ENCODE measurements at places on chromosomes 11 and 22.

DNA sequence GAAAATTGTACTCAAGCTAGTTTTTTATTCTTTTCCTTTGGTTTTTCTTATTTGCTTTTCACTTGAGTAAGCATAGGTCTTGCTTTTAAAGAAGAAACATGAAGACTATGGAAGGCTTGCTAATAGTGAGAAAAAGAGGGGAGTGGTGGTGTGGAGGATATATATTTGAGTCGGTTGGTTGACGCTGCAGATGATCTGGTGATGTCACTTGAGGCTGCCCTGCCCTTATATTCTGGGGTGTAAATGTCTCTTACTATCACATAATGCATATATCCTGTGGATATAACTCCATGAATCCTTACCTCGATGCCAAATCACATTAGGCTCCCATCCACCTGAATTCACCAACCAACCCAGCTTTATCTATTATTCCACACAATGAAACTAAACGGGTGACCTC lies 2.9 kb downstream of the GRIA4 start:
- no peak for DNase-seq

DNA sequence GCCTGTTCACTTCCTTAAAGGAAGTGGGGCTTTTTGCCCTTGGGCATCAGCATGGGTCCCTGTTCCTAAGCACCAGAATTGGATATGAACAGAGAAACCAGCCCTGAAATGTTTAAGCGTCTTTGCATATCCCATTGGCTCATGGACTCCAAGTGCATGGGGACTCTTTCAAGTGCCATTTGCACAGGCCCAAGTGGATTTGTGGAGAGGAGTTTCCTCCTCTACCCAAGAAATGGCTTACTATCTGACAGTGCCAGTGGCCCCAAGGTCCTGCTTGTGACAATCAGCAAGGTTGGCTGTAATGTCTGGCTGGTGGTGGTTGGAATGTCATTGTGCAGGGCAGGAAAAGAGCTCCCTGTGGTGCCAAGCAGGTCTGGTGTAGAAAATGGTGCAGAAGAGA lies 4.0 kb downstream of the TOMM22 start:
- DNase-seq: no peak

GRCh38 chr11:38060920-38061319 lies 1462.9 kb upstream of the RAG2 start:
- DNase-seq: no peak

DNA sequence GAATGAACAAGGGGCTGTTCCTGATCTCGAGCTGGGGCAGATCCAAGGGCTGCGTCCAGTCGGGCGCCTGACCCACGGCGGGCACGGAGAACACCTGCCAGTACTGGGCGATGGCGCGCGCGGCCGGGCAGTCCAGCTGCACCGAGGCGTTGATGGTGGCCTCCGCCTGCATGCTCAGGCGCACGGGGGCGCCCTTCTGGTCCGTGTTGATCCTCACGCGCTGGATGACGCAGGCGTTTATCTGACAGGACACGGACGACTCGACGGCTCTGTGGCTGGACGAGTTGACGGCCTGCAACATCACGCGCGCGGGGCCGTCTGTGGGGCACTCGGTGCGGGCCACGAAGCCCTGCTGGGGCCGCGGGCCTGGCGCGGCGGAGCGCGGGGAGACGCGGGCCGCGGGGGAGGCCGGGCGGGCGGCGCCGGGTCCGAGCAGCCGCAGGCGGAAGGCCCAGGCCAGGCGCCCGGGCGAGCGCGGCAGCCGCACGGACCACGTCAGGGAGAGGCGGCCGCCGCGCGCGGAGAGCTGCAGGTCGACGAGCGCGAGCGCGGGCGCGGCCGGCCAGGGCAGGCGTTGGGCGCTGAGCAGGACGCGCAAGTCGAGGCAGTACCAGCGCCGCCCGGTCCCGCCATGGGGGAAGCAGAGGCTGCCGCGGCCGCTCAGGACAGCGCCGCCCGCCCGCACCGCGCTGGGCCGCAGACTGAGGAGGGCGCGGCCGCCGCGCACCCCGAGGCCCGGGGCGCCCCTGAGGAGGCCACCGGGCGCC lies 511 bp downstream of the PKDREJ start:
- DNase-seq: no peak

DNA sequence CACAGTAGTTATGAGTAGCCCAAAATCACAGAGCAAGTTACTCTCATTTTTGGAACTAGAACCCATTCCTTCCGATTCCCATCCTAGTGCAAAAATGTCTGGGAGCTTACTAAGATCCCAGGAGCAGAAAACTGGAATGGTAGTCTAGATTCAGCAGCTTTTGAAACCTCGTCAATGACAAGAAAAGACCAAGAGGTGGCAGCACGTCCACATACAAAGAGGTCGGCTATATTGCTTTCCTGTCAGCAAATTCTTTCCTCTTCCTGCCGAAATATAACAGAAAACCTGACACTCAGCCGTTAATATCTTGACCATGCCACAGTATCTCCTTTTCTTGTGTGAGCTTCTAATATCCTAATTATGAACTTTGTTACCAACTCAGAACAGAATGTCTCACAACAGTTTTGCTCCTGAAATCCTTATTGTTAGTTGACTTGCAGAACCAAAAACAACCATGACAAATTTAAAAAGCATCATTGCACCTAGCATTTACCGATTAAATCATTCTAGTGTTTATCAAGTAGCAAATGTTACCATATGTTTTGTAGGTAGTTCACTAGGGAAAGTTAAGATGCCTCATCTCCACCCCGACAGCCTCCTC lies 92.8 kb upstream of the OR9G4 start:
- DNase-seq: peak; percentile 0

GRCh38 chr11:109856928-109857327 lies 236.3 kb upstream of the ZC3H12C start:
- DNase-seq: no peak

DNA sequence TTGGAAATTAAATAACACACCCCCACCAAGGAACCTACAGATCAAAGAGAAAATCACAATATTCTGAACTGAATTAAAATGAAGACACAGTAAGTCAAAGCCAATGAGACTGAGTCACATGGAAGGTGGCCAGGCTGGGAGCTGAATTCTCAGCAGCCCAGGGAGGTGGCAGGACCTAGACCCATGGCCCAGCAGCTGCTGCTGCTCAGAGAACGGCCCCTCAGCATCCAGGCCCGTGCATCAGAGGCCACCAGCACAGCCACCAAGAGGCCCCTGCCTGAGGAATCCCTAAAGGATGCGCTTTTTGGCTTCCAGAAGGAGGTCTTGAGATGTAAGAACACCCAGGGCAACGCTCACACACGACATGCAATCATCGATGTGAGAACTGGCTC lies 35.0 kb downstream of the TBX1 start:
- DNase-seq: no peak

DNA sequence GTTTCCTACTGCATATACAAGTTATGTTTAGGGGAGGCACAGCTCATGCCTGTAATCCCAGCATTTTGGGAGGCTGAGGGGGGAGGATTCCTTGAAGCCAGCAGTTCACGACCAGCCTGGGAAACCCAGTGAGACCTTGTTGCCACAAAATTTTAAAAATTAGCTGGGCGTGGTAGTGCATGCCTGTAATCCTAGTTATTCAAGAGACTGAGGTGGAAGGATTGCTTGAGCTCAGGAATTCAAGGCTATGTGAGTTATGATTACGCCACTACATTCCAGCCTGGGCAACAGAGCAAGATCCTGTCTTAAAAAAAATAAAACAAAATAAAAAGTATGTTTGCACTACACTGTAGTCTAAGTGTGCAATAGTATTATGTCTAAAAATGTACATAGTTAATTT lies 108.8 kb upstream of the TEAD1 start:
- no peak for DNase-seq

DNA sequence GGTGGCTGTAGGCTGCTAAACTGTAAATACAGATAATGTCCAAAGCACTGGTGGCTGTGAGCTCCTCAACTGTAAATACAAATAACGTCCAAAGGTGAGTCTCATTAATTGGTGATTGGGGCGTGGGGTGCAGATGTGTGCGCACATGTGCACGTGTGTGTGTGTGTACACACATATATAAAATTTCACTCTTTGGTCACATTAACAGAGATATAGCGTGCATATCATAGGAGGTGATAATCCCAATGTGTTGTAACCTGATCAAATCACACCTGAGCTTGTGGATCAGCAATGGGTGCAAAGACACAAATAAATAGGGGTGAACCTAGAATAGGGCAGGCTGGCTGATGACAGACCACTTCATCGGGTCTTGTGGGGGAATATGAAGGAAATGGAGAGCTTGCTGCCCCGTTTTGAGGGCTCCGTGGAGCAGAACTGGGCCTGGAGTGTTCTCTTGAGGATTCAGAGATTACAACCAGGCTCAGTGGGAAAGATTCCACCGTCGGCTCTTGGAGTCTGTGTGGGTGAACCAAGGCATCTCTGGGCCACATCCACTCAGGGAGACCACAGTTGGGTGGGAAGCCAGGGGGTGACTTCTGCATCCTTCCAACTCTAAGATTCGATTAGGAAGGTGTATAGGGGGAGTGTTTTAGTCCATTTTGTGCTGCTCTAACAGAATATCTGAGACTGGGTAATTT lies 24.9 kb upstream of the OSBPL5 start:
- no peak for DNase-seq

- DNase-seq: no peak
Observed at GRCh38 chr11:86388198-86388597, 13.5 kb downstream of the CCDC81 start.

- DNase-seq: no peak
Observed at GRCh38 chr11:102791271-102792036, 6.5 kb downstream of the MMP1 start.

DNA sequence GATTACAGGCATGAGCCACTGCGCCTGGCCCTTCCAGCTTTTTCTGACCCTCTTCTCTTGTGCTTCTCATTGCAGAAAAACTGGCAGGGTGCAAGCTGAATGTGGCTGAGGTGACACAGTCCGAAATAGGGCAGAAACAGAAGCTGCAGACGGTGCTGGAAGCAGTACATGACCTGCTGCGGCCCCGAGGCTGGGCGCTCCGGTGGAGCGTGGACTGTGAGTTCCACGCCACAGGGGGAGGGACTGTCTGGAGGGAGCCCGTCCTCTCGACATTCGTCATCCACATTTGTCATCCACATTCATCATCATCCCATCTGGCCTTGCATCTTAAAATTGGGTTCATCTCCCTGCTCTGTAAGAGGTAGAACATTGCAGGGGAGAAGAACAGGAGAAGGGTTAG lies 49.3 kb upstream of the PARVG start:
- DNase-seq: no peak

DNA sequence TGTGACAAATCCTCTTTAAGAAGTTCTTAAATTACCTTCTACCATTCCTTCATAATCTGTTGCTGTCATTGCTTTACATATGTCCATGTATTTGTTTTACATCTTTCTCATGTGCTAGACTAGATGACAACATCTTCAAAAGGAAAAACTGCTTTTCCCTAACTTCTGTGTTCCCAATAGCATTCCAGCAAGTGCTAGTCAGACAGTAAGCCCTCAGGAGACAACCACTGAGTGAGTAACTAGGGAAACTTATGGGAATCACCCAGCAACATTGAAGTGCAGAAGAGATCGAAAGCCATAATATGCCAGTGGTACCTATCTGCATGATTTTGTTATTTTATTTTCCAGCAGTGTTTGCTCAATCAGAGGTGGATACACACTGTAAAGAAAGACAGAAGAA lies 889.7 kb upstream of the API5 start:
- no peak for DNase-seq

GRCh38 chr11:68127714-68128681 lies 6.8 kb upstream of the CHKA start:
- DNase-seq: no peak

- no peak for DNase-seq
Observed at GRCh38 chr11:66906061-66906733, 49.3 kb downstream of the LRFN4 start.

- no peak for DNase-seq
Observed at GRCh38 chr22:17880020-17880419, 105.8 kb upstream of the BID start.

- DNase-seq: no peak
Observed at GRCh38 chr11:121478895-121479697, 26.3 kb upstream of the SORL1-AS1 start.

- no peak for DNase-seq
Observed at GRCh38 chr22:46172522-46173110, 22.3 kb downstream of the PPARA start.

DNA sequence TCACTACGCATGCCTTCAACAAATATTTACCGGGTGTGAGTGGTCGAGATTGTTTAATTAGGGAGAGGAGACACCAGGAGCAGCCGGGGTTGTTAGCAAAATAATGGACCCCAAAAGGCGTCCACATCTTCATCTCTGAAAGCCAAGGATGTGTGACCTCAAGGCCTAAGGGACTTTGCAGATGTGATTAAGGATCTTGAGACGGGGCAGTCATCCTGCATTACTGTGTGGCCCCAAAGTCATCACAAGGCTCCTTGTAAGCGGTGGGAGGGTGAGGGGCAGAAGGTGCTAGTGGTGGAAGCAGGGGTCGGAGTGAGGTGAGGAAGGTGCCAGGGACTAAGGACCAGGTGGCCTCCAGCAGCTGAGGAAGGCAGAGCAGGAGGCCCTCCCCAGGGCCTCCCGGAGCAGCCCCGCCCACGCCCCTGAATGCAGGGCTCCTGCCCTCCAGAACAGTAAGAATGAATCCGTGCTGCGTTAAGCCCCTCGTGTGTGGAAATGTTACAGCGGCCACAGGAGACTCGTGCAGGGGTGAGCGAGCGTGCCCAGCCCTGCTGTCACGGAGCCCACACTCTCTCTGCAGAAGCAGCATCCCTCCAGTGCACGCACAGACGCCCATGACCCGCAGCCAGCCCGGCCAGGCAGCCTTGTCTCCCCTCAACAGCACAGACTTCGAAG lies 83.5 kb downstream of the CELSR1 start:
- no peak for DNase-seq

GRCh38 chr22:47197773-47198500 lies 435.5 kb downstream of the TBC1D22A start:
- DNase-seq: no peak

DNA sequence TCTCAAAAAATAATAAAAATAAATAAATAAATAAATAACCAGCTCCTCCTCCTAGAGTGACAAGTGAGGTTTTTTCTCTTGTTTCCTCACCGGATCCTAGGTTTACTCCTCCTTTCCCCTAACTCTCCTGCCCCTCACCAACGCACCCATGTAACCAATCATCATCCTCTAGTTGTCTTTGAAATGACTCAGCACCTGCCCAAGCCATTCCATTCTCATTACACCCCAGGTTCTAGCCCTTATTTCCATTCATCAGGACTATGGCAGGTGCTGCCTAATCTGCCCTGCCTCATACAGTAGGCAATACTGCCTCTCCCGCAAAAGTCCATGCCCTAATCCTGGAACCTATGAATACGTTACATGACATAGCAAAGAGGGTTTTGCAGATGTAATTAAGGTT lies 60.4 kb downstream of the BUD13 start:
- no peak for DNase-seq

DNA sequence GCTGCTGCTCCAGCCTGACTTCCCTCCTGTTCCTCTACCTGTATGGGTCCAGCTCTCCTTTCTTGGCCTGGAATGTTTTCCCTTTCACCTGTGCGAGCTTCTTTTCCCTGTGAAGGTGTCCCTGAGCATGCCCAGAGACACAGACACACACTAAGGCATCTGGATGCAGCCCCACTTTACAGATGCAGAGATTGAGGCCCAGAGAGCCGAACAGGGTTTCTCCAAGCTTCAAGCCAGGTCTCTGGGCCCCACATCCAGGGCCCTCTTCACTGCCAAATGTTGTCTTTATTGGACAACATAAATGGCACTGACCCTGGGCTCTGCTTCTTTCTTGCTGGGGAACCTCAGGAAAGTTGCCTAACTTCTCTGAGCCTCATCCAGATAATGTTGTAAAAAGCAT lies 561.6 kb downstream of the MIAT start:
- DNase-seq: no peak
